ENCODE measurements at places on chromosomes 11 and 22.

GRCh38 chr11:74471668-74472429 is 4.5 kb upstream of the KCNE3 start:
- no peak for DNase-seq

DNA sequence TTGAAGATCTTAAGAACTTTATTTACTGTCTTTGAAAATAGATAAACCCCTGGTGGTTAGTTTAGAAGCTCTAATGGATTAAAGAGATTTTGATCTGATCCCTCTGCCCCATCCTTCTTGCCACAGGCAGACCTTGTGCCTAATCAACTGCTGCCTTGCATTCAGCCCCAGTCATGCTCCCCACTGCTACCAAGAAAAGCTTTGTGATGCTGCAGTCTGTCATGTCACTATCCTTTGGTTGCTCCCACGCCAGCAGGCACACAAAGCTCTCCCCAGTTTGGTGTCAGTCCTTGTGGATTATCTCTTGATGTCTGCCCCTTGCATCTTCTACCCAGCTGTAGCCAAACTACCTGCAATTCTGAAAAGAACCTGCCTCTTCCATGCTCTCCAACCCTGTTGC is 112.2 kb downstream of the MTNR1B start:
- no peak for DNase-seq

- no peak for DNase-seq
These were observed 5.0 kb downstream of the PRDX5 start for GRCh38 chr11:64322925-64323260.

DNA sequence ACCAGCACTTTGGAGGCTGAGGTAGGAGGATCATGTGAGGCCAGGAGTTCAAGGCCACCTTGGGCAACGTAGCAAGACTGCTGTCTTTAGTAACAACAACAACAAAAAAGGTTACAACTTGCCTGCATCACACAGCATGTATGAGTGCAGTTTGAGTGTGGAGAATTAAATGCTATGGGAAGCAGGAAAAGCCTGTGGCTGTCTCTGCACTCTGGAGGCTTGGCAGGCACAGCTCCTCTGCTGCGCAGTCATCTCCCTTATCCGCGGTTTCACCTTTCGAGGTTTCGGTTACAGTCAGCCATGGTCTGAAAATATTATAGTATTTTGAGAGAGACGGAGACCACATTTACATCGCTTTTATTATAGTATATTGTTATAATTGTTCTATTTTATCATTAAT is 2.9 kb downstream of the MICAL2 start:
- no peak for DNase-seq

GRCh38 chr22:49241174-49241851 is 586.4 kb downstream of the BRD1 start:
- no peak for DNase-seq

DNA sequence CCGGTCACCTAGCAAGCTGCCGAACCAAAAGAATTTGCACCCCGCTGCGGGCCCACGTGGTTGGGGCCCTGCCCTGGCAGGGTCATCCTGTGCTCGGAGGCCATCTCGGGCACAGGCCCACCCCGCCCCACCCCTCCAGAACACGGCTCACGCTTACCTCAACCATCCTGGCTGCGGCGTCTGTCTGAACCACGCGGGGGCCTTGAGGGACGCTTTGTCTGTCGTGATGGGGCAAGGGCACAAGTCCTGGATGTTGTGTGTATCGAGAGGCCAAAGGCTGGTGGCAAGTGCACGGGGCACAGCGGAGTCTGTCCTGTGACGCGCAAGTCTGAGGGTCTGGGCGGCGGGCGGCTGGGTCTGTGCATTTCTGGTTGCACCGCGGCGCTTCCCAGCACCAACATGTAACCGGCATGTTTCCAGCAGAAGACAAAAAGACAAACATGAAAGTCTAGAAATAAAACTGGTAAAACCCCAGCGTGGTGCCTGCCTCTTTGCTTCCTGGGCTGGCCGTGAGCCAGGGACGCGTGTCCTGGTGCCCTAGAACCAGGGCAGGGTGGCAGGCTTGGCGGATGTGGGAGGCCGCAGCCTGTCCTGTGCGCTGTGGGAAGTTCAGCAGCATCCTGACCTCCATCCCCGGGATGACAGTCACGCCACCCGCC is 13.2 kb downstream of the CCND1 start:
- DNase-seq = no peak

- DNase-seq = peak; percentile 37
These were observed 18.1 kb downstream of the MMP10 start for GRCh38 chr11:102762361-102762767.

GRCh38 chr11:61537326-61537725 is 28.8 kb downstream of the LRRC10B start:
- no peak for DNase-seq

DNA sequence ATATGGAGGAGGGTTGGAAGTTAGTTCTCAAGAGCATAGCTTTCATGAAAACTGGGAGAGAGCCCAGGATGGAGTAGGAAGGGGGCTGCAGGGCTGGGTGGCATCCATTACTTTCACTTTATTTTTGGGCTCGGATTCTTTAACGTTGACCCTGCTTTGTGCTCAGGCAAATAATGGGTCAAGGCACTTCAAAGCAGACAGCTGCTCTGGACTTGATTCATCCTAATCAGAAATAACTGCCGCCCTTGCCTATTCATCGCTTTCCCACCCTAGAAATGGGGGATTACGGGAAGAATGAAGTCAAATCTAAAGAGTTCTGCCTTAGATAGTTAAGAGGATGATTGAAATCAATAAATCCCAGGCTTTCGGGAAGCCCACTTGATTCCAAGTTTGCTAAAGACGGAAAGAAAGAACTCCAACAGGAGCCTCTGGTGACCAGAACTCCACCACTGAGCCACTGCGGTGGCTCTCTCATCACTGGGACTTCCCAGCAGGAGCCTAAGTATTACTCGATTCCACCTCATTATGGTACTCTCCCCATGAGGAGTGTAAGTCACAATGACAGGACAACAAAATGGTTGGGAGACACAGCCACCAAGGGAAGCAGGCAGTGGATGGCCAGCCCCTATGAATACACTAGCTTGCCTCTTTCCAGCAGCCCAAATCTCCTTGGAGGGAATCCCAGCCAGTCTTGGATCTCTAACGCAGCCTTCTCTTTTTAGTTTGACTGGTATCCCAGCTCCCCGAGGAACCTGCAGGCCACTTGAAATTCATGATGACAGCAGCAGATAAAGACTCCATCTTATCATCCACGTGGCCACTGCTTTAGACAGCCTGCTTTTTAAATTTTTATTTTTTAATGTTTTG is 815.5 kb downstream of the NTM start:
- no peak for DNase-seq

- DNase-seq = no peak
These were observed 44.1 kb downstream of the DCUN1D5 start for GRCh38 chr11:103047837-103048236.

GRCh38 chr11:28323621-28324020 is 215.4 kb downstream of the METTL15 start:
- no peak for DNase-seq

GRCh38 chr11:110176366-110177085 is 83.3 kb downstream of the ZC3H12C start:
- DNase-seq = peak; percentile 75

- DNase-seq = peak; percentile 46
These were observed 5.2 kb upstream of the GCAT start for GRCh38 chr22:37802310-37803194.

GRCh38 chr11:132453406-132453805 is 1078.9 kb downstream of the OPCML start:
- no peak for DNase-seq

- no peak for DNase-seq
These were observed 196.2 kb downstream of the TBC1D22A start for GRCh38 chr22:46958658-46959057.

- DNase-seq = peak; percentile 36
These were observed 12.7 kb upstream of the MIEF1 start for GRCh38 chr22:39489094-39490068.

DNA sequence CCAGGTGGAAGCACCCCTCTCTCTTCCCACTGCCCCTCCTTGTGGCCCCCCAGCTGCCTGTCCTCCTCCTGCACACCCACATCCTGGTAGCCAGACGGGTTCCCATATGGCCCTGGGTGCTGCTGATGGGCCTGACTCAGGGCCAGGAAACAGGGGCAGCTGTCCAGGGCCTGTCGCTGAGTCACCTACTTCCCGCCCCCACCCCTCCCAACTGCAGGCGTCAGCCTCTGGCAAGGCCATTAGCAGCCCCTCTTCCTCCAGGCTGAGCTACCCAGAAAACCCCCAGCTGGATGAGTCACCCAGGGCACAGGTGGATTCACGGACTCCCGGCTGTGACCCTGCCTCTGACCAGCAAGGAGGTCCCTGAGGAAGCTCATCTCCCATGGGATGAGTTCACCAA is 6.9 kb upstream of the GAL start:
- peak; percentile 59 for DNase-seq

DNA sequence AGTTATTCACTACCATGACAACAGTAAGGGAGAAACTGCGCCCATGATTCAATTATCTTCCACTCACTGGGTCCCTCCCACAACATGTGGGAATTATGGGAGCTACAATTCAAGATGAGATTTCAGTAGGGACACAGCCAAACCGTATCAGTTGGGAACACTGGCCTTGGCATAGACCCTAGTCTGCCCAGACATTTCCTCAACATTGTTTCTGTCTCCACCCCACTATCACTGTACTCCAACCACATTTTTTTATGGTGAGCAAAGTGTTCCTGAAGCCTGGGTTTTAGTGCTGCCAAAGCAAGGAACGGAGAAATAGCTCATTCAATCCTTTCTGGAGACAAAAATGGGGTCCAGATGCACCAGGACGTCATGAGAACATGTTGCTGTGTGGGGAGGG is 122.6 kb upstream of the CCDC179 start:
- no peak for DNase-seq

DNA sequence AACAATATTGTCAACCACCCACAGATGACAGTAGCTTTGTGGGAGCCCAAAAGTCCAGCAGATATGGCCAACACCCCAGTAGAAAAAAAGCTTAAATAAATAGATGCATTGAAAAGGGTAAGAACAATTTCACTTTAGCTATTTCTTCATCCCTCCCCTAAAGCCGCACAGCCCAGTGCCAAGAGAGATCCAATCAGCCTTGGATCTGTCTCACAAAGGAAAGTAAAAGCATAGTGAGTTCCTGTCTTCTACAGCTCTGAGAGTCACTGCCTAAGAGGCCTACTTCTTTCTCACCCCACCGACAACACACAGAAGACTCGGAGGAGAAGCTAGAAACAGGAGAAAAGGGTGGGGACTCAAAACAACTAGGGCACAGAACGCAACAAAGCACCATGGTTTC is 196.4 kb downstream of the SBF2 start:
- DNase-seq = no peak

DNA sequence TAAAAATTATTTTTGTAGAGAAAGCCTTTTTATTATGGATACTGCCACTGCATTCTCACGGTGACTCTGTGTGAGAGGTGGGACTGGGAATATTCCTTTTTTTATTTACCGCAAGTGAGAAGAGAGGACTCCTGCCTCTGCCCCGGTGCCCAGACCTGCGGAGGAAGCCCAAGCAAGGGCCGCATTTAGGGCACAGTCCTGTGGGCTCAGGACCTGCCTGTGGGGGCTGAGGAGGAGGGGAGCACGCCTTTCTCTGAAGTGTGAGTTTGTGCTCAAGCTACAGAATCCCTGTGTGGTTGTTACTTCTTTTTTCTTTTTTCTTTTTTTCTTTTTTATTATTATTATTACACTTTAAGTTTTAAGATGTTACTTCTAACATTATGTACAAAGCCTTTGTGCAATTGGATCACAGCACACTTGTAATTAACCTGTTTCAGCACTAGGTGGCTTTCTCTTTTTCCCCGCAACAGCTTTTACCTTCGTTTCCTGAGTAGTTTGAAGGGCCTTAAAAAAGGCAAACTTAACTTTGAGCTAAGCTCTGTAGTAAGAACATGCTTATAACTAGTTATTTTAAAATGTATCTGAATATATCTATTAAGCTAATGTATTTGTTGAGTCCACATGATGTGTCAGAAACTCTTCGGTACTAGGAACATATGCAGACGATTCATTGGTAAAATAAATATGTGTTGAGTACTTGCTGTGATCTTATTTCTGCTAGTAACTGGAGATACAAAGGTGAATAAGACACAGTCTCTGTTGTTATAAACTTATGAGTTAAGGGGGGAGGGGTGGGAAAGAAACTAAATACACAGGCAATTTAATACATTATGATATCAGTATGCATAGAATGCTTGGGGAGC is 18.3 kb downstream of the AMOTL1 start:
- DNase-seq = peak; percentile 51

- DNase-seq = no peak
These were observed 1432.9 kb downstream of the BRD1 start for GRCh38 chr22:48394787-48395186.

- DNase-seq = no peak
These were observed 50.1 kb downstream of the CABIN1 start for GRCh38 chr22:24061124-24061684.

DNA sequence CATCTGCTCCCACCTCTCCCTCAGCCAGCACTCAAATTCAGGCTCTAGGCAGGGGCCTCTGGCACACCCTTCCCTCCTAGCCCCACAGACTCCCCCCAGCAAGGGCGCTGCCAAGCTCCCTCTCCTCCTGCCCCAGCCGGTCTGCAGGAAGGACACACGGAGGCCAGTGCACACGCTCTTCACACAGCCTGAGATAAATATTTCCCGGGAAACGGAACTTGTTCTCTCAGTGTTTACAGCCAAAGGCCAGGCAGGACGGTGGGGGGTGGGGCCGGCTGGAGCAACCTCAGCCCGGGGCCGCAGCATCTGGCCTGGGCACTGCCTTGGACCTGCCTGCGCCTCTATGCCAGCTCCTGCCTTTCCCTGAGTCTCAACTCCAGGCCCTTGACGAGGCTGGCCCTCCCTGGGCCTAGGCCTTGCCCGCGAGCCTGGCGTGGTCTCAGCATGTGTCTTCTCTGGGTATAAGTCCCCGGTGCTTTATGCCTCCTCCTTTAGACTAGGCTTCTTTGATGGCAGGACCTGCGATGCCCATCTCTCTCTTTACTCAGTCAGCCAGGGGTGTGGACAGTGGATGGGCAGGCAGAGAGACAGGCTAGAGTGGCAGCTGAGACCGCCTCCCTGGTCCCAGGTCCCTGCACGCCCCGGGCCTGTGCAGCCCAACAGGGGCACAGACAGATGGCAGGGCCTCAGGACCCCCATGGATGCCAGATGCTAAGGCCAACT is 48.4 kb downstream of the PDE2A start:
- DNase-seq = no peak

GRCh38 chr11:12544986-12545775 is 129.0 kb upstream of the TEAD1 start:
- DNase-seq = no peak

DNA sequence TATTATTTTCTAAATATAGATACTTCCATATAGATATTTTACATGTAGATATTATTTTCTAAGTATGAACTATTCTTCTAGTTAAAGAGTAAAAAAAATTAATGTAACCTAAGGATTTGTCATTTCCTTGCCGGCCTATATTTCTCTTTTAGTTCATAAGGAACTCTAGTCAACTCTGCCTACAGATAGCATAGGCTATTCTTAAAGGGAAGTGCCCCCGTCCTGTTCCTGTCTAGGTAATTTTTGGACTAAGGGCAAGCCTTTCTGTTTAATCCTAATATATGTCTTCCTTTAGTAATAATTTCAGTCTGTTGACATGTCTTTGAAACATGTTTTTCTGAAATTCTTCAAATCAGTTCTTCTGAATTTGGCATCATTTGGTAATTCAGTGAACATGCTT is 161.9 kb downstream of the C11orf91 start:
- DNase-seq = no peak

- no peak for DNase-seq
These were observed 61.4 kb upstream of the CTSC start for GRCh38 chr11:88398791-88399570.

- no peak for DNase-seq
These were observed 3.4 kb upstream of the SCGB2A2 start for GRCh38 chr11:62266558-62266957.
